ENCODE measurements at places on chromosomes 1 and 21.

GRCh38 chr1:201023920-201024624 lies 558 bp upstream of the KIF21B start:
- no peak for DNase-seq

DNA sequence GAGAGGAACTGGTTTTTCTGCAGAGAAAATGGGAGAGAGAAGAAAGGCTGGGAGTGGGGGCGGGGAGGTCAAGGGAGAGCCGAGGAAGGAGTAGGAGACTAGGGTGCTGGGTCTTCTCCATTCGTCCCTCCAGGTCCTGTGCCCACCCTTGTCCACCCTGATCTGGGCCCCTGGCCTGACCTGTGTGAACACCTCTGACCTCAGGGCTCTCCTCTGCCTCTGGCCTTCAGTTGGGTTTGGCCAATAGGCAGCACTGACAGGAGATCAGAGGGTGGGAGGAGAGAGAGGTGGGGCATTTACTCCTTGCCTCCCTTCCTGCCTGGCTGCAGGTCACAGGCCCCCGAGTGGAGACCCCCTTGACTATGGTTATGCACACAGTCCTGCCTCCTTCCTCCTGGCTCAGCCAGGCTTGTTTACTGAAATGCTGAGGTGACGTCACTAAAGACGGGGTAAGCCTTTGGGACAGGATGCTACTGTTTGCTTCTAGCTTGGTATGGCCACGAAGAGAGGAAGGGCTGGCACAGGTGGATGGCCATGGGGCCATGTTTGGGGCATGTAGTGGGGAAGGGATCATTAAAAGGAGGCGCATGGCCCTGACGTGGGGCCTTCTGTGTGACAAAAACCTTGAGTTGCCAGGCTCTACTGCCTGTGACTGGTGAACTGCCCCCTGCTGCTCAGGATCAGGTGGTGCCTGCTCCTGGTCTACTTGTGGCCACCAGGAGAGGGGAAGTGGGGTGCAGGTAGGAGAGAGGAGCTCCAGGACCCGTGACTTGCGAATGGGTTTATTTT lies 248.7 kb upstream of the CSF3R start:
- DNase-seq: no peak

GRCh38 chr1:151885479-151885878 lies 23.8 kb downstream of the THEM4 start:
- DNase-seq: no peak

DNA sequence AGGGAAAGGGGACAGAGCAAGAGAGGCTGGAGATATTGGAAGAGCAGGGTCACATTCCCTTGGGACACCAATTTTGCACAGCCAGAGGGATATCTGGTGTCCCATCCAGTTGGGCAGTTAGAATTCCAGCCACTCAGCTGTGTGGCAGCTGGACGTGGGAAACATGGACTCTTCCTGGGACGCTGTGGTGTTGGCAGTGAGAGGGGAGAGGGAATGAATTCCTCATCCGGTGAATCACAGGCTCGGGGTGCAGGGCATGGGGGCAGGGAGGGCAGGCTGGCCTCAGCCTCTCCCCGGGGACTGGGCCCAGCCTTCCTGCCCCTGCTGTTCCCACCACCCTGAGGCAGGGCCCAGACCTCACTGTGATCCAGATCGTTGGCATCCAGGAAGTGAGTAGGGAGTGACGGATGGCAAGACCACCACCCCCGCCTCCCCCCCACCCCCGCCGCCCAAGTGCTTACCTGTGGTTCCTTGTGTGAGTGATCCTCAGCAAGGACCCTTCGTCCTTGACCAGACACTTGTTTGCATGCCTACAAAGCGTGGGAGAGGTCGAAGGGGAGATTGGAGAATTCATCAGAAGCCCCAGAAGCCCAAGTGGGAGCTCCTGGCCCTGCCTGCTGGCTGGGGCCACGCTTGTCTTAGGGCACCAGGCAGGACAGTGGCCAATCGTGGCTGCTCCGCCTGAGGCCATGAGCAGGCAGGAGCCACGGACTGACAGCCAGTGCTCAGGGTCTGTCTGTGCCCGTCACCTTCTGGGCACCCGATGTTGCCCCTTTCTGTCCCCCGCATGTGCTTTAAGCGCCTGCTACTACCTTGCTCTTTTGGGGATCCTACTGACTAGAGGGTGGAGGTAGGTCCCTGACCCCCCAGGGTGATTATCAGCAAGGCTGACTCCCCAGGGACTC lies 8.7 kb downstream of the WNT3A start:
- no peak for DNase-seq

DNA sequence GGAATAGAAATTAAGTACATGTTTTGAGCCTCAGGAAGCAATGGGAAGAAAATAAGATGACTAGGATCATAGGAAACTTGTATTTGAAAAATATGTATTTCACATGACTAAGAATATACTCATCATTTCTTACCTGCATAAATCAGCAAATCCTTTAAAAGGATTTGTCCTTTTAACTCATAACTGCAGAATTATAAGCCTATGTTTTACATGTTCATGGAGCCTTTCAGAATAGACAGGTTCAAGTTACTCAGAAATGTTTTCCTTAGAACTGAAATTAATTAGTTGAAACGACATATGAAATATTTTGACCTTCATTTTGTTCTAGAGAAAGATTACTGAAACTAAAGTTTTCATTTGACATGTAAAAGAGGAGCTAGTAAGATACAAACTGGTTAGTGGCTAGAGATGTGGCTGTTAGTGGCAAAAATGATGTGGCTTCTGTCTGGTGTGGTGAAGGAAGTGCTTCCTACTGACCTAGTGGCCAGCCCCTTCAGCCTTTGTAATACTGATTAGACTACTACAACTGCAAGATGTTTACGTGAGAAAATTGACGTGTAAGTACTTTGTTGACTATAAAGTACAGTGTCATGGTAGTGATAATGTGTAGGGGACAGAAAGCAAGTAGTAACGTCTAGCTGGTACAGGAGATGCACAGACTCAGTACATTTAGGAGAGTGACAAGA lies 54.7 kb downstream of the PACC1 start:
- DNase-seq: no peak

DNA sequence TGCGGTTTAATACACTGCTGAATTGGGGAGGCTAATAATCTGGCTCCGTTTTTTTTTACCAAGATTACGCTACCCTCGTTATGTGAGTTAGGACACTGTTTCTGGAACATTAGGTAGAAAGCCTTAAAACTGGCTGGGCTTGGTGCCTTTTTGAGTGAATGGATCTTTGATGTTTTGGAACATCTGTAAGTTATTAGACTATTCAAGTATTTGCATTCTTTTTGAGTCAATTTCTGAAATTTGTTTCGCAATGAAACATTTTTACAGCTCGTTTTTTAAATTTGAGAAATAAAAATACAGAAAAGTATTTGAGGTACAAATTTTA lies 106.9 kb downstream of the LTN1 start:
- DNase-seq: no peak

DNA sequence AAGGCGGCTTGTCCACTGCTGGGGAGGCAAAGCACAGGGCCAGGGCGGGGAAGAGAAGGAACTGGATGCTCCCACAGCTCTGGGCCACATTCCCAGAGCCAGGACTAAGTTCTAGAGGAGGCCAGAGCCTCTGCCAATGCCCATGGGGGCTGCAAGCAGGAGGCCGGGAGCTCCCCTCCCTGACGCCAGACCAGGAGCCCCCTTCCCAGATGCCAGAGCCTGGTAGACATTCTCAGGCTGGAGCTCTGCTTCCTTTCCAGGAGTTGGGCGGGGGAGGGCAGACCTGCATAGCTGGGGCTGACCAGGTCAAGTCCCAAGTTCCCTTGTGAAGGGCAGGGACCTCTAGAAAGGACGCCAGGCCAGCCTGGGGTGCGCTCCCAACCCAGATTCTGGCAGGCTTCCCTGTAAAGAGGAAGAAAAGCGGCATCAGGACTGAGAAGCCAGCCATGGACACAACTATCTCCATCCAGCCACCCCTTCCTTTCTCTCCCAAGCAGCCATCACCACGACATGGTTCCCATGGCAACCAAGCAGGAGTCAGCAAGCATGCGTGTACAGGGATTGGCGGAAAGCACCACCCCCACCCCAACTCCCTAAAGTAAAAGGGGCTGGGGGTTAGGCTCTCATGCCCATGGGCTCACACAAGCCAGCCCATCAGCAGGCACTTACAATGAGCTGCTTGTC lies 13.4 kb downstream of the KIF21B start:
- DNase-seq: no peak

GRCh38 chr1:156154317-156154749 lies 948 bp downstream of the SEMA4A start:
- no peak for DNase-seq

DNA sequence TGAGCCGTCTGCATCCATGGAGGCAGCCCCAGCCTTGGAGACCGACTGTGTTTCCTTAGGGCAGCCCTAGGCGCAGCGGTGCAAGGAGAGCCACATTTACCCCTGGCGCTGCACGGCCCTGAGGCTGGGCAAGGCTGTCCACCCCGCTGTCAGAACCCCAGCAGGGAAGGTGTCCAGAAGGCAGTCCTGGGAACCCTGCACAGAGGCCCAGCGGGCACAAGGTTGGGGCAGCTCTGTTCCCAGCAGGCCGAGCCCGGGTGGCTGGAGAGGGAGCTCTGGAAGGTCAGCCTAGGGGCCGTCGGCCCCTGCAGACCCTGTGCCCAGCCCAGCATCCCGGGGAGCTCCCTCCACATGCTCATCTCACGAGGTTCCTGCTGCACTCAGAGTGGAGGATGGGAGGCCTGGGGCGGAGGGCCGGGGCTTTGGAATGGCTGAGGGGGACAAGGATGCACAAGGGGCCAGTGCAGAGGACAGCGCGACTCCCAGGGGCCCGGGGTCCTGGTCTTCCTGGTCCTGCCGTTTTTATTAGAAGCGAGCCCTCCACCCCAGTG lies 19.9 kb upstream of the SAMD11 start:
- no peak for DNase-seq

- no peak for DNase-seq
Observed at GRCh38 chr1:41414716-41415306, 53.6 kb downstream of the FOXO6 start.

DNA sequence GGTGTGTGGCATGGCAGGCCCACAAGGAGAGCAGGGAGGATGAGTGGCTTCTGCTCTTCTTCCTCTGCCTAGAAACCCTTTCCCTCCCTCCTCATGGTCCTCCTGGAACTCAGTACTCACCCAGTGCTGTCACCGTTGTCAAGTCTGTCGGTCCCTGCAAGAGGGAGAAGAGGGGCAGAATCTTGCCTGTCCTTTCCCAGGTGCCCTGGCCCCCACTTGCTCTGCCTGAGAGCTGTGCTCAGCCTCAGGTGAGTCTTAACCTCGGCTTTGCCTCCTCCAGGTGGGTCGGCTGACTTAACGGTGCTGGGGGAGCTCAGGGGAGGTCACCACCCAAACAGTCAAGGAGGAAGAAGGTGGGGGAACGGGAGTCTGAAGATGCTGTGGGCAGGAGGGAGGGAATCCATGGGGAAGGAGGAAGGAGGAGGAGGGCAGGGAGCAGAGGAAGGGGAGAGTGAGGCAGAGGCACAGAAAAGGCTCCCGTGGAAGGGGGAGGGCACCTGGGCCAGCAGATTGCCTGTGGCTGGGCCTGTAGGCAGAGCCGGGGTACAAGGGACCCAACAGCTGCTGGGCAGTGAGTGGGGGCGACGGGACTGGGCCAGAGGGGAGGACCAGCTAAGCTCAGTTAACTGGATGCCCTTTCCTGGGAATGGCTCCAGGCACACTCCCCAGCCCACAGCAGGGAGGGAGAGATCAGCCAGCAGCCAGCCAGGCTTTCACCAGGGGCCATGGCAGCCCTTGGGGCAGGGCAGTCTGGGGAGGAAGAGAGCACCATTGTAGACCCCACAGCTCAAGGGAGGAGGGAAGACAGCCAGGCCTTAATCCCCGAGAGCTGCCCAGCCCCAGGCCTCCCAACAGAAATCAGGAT lies 26.3 kb downstream of the CTNNBIP1 start:
- DNase-seq: no peak

DNA sequence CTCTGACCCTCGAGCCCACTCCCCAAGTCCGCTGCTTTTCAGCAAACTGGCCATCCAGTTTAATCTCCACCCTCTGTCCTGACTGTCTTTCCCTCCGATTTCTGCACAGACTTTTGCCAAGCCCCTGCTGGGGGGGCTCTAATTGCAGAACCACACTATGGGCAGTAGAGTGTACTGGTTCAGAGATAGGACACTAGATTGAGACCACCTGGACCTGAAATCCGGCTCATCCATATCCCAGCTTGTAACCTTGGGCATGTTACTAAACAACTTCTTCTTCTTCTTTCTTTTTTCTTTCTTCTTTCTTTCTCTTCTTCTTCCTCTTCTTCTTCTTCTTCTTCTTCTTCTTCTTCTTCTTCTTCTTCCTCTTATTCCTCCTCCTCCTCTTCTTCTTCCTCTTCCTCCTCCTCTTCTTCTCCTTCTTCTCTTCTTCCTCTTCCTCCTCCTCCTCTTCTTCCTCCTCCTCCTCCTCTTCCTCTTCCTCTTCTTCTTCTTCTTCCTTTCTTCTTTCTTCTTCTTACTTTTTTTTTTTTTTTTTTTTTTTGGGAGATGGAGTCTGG lies 7.7 kb downstream of the LRRC71 start:
- no peak for DNase-seq

- peak; percentile 80 for DNase-seq
Observed at GRCh38 chr1:156583821-156584622, 4.5 kb downstream of the TTC24 start.

DNA sequence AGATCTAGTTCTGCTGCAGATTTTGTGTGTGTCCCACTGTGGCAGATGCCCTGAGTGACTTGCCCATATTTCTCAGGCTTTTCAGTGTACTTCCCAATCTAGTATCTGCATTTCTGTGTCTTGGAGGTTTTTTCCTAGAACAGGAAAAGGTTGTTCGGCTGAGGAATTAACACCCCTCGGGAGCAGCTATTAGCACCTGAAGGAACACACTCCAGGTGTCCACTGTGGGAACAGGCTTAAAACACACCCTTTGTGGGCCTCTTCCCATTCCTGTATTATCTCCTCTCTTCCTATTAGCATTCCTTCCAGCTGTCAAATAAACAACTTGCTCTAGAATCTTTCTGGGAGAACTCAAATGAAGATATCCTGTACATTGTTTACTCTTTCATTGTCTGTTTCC lies 178.3 kb downstream of the HMCN1 start:
- DNase-seq: no peak

DNA sequence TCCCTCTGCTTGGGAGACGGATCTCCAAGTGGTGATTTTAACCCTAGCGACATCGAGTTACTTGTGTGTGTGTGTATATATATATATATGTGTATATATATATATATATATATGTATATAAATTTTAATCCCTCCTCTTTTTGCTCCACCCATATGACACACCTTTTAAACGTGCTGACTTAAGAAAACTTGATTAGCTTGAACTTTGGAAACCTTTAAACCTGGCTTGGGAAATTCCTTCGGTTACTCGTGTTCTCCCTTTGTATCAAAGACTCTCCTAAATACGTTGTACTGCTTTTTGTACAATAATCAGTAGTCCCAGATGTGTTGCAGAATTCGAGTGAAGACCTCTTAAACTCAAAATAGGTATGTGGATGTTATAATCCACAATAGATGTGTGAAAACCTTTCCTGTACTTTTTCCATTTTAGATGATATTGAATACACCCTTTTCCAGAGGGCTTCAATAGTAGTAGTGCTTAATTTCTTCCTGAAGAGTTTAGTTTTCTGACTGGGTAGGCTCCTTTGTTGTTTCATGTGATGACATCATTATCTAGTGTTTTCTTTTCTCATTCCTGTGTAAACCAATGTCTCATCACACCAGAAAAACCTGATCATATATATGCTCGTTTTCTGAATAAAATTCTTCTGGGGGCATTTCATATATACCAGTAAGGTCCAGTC lies 1.4 kb downstream of the RNF11 start:
- peak; percentile 52 for DNase-seq

Measured in hematopoietic multipotent progenitor cell treated with erythropoietin and hydrocortisone succinate and interleukin-3 and kit ligand, for 15 days (in vitro differentiated cells).